ENCODE measurements at places on chromosomes 3 and 15.

GRCh38 chr3:32865383-32865782, 47.6 kb downstream of the TRIM71 start:
- H3K4me3 ChIP-seq, result no peak overlapping the region
- H3K27me3 ChIP-seq, result no peaks in the 10 kb centered on the region
- no peak overlapping the region for H3K27ac ChIP-seq
- H3K4me1 ChIP-seq, result no peaks in the 10 kb centered on the region
- H3K36me3 ChIP-seq, result no peaks in the 10 kb centered on the region
- no peak for DNase-seq

DNA sequence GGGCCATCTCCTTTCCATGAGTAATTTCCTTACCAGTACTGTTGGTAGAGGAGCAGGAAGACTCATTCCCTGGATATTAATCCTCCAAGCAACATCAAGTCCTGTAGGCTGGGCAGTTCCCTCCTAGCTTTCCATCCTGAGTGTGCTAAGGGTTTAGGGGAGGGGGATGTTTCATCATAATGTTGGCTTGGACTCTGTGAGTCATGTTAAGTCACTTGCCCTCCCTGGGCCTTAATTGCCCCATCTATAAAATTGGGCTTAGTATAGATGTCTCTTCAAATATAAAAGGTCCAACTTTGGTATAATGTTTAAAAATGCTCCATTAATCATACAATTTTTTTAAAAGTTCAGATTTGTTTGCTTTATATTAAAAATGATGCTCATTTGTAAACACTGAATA, 52.7 kb downstream of the TLE3 start:
- H3K27ac ChIP-seq, result no peak overlapping the region
- H3K4me1 ChIP-seq, result no peaks in the 10 kb centered on the region
- no peak overlapping the region for H3K4me3 ChIP-seq
- no peak for DNase-seq
- H3K36me3 ChIP-seq, result peaks cover 15% of the 10 kb centered on the region
- no peaks in the 10 kb centered on the region for H3K27me3 ChIP-seq

DNA sequence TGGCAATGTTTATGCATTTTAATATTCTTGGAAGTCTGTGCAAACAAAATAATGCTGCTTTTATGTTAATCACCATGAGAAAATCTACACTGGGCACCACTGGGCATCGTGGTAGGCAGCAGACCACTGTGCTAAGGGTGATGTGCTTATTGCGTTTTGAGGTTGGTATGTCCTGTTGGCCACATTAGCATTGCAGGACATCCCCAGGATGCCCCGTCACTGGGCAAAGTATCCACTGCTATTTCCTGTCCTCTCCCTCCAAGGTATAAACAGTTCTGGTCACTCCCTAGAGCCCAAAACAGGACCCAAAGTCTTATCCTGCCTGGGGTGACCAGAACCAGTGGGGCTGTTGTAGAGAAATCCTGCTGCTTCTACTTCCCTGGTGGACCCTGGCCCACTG, 284.2 kb upstream of the ROPN1 start:
- no peak for DNase-seq
- no peaks in the 10 kb centered on the region for H3K4me1 ChIP-seq
- H3K36me3 ChIP-seq, result no peaks in the 10 kb centered on the region
- H3K4me3 ChIP-seq, result no peak overlapping the region
- H3K27ac ChIP-seq, result no peak overlapping the region

DNA sequence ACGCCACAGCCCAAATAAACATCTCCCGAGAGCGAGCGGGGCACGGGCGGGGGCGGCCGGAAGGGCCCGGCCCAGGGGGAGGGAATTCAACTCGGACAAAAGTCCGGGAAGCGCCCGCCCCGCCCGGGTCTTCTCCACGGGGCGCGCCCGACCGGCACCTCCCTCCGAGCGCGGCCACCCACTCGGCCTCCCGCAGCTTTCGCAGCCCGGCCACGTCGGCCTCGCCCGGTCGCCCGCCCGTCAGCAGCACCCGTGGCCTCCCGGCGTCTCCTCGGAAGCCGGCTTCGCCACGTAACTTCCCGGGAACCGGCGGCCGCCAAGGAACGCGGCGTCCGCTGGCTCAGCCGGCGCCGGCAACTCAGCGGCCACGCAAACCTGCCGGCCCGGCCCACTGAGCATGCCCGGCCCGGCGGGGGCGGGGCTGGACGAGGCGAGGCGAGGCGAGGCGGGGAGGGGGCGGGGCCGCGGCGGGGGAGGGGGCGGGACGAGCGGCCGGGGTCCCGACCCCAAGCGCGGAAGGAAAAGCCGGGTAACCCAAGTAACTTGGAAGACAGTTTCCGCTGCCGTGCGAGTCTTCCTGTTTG, at the start of gene TJP1:
Gene TJP1 (minus strand): TSS at position 369 of the 584 bp plus-strand sequence. CDS start 440 bp downstream, outside the sequence.
- peaks cover 1% of the 10 kb centered on the region for H3K36me3 ChIP-seq
- H3K4me1 ChIP-seq, result peaks cover 18% of the 10 kb centered on the region
- DNase-seq, result no peak
- no peak within 1 kb of the TSS for H3K27ac ChIP-seq

- no peaks in the 10 kb centered on the region for H3K4me1 ChIP-seq
- H3K4me3 ChIP-seq, result no peak overlapping the region
- no peak for DNase-seq
- H3K27me3 ChIP-seq, result no peaks in the 10 kb centered on the region
- no peaks in the 10 kb centered on the region for H3K36me3 ChIP-seq
- no peak overlapping the region for H3K27ac ChIP-seq
Observed at GRCh38 chr3:118102737-118103136, 931.9 kb downstream of the IGSF11 start.

- no peak overlapping the region for H3K4me3 ChIP-seq
Observed at GRCh38 chr3:160412477-160412876, 13.0 kb downstream of the SMC4 start.

DNA sequence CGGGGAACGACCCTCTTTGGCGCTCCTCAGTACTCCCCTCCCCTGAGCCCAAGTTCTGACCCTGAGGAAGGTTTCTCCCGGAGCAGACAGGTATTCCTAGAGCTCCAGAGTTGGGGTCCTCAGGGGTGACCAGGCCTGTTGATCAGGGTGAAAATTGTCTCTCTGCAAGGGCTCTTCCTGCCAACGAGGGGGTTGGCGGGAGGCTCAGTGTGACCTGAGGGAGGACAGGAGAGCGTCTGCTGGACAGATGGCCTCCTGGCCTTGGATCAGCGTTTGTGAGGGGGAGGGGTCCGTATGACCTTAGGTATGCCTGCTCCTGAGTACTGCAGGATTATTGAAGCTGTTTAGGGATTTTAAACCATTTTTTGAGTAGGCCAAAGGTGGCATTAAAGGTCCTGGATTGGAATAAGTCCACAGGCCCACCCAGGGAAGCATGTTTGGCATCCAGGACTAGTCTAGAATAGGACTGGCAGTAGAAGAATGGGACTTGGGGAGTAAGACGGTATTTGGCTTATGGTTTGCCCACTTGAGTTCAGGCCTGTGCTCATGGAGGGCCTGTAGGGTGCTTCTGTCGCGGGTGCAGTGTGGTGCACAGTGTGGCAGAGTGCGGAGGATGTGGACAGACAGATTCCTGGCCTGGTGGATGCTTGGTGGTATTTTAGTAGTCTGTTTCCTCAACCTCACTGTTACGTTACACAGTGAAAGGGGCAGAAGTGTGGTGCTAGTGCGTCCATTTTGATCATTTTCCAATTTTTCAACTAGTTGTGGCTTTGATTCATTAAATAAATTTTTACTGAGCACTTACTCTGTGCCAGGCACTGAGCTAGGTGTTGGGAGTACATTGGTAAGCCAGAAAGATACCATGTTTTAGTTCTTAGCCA, 959 bp downstream of the ZNF592 start:
- DNase-seq, result no peak
- H3K27me3 ChIP-seq, result no peaks in the 10 kb centered on the region
- peaks cover 66% of the 10 kb centered on the region for H3K4me1 ChIP-seq
- peaks cover 23% of the 10 kb centered on the region for H3K36me3 ChIP-seq
- peak overlapping the region; percentile 91 for H3K4me3 ChIP-seq

- peak overlapping the region; percentile 73 for H3K27ac ChIP-seq
- H3K4me1 ChIP-seq, result peaks cover 32% of the 10 kb centered on the region
- no peak for DNase-seq
- H3K27me3 ChIP-seq, result no peaks in the 10 kb centered on the region
- H3K4me3 ChIP-seq, result peak overlapping the region; percentile 37
Observed at GRCh38 chr15:90062023-90062442, 40.2 kb downstream of the IDH2 start.

DNA sequence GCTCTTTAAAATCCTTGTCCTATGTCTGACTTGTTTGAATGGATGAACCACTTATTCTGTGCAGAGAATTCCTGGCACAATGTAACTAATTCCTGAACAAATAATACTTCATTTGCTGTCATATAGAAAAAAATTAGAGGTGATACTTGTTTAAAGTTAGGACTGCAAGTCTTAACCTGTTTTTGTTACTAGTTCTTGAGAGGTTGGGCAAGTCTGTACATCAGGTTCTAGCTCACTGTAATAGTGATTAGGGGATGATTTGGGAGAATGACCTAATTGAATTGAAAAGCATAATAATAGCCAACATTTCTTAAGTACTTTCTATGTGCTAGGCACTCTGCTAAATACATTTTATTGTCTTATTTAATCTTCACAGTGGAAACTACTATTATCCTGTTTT, 49.3 kb downstream of the GMPS start:
- H3K36me3 ChIP-seq, result peaks cover 36% of the 10 kb centered on the region
- no peak overlapping the region for H3K27ac ChIP-seq
- no peaks in the 10 kb centered on the region for H3K27me3 ChIP-seq
- DNase-seq, result no peak
- H3K4me3 ChIP-seq, result no peak overlapping the region
- H3K4me1 ChIP-seq, result no peaks in the 10 kb centered on the region

DNA sequence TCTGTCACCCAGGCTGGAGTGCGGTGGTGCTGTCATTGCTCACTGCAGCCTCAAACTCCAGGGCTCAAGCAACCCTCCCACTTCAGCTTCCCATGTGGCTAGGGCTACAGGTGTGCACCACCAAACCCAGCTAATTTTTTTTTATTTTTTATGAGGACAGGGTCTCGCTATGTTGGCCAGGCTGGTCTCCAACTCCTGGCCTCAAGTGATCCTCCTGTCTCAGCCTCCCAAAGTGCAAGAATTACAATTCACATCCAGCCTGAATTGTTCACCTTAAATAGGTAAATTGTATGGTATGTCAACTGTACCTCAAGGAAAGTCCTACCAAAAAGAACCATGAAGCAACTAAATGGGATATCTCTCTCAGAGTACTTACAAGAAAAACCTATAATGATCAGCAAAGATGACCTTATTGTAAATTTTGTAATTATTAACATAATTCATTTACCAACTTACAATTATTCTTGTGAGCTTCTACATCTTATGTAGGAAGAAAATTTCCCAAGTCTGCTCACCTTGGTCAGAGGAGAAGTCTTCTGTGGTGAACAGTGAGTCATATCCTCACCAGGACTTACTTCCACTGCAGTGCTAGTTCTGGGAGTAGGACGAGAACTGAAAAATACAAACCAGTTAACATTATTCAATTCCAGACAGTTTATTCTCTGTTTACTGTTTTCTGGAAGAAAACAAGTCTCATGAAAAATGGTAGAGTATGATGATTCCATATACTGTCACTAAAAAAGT, 54.4 kb downstream of the ULK4 start:
- no peak overlapping the region for H3K4me3 ChIP-seq
- no peaks in the 10 kb centered on the region for H3K4me1 ChIP-seq
- H3K36me3 ChIP-seq, result peaks cover 11% of the 10 kb centered on the region
- DNase-seq, result no peak
- no peaks in the 10 kb centered on the region for H3K27me3 ChIP-seq

DNA sequence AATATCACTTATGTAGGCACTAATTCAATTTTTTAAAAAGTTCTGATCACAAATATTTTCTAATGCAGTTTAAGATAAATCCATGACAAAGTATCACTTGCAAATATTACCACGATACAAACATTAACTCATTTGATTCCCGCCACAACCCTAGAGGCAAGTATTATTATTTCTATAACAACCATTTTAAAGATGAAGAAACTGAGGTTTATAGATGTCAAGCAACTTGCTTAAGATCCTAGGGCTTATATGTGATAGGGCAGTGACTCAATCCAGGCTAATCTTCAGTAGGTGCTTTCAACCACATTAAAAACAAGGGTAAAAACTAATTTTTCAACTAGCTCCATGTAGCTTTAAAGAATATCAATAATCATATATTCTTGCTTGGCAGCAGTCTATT, 1.7 kb downstream of the DYNC1LI1 start:
- H3K4me3 ChIP-seq, result peak overlapping the region; percentile 89
- no peaks in the 10 kb centered on the region for H3K27me3 ChIP-seq
- DNase-seq, result no peak
- H3K27ac ChIP-seq, result peak overlapping the region; percentile 83
- H3K36me3 ChIP-seq, result peaks cover 13% of the 10 kb centered on the region

- DNase-seq, result no peak
- H3K4me1 ChIP-seq, result peaks cover 6% of the 10 kb centered on the region
- no peaks in the 10 kb centered on the region for H3K27me3 ChIP-seq
- H3K4me3 ChIP-seq, result no peak overlapping the region
Observed at GRCh38 chr3:177610686-177611633, 413.7 kb upstream of the TBL1XR1 start.

GRCh38 chr3:156132313-156132712, 11.9 kb downstream of the KCNAB1 start:
- H3K4me1 ChIP-seq, result no peaks in the 10 kb centered on the region
- H3K4me3 ChIP-seq, result no peak overlapping the region
- H3K27me3 ChIP-seq, result peaks cover 54% of the 10 kb centered on the region
- no peaks in the 10 kb centered on the region for H3K36me3 ChIP-seq
- DNase-seq, result no peak
- H3K27ac ChIP-seq, result no peak overlapping the region

GRCh38 chr3:99131876-99132275, 230.4 kb upstream of the DCBLD2 start:
- H3K4me3 ChIP-seq, result no peak overlapping the region
- H3K27ac ChIP-seq, result no peak overlapping the region
- no peaks in the 10 kb centered on the region for H3K36me3 ChIP-seq
- no peaks in the 10 kb centered on the region for H3K27me3 ChIP-seq

DNA sequence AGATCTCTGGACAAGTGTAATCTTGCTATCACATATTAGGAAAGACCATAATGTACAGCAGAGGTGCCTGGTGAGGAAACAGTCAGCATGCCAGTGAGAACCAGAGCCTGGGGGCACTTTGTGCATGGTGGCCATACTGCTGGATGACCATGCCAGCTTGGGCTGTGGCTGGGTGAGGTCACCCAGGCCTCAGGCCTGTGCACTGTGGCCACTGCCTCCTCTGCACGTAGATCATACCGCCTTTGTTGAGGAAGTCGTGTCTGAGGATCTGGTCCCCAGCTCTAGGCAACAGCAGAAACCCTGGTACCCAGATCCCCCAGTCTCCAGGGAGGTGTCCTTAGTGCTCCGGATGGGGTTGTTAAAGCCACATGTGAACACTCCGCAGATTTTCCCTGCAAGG, 38.9 kb downstream of the ZNF710 start:
- H3K27ac ChIP-seq, result peak overlapping the region; percentile 85
- H3K4me1 ChIP-seq, result peaks cover 44% of the 10 kb centered on the region
- no peak overlapping the region for H3K4me3 ChIP-seq
- no peak for DNase-seq
- H3K27me3 ChIP-seq, result no peaks in the 10 kb centered on the region

DNA sequence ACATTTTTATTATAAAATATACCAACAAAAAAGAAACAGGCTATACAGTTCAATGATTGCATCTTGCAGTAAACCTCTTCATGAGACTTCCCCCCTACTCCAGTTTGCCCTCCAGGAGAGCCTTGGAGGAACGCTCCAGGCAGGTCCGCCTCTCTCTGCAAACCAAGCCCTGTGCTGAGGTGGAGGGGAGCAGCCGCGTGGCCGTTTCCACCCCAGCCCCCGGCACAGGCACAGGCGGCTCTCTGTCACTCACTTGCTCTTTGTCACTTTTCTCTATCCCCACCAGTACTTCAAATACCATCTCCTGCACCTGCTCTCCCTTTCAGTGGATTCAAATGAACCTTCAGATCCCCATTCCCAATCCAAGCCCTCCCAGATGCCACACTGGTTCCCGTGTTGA, 479.9 kb downstream of the OCA2 start:
- no peaks in the 10 kb centered on the region for H3K4me1 ChIP-seq
- no peaks in the 10 kb centered on the region for H3K27me3 ChIP-seq
- DNase-seq, result no peak

GRCh38 chr3:195063581-195064193, 207.3 kb downstream of the XXYLT1 start:
- no peak overlapping the region for H3K4me3 ChIP-seq
- H3K27ac ChIP-seq, result no peak overlapping the region
- DNase-seq, result no peak

All from central memory CD8-positive, alpha-beta T cell (primary cell).